ENCODE measurements at places on chromosomes 1 and 21. TPM values are rescaled to one million over a fixed set of nuclear protein-coding genes. Genes with fewer than 3 reads are reported as not detected.

SPATA21 gene
- not detected for polyA plus RNA-seq

GPA33 gene
- 0.15 TPM for polyA plus RNA-seq

HSD17B7 gene
- 9.0 TPM for polyA plus RNA-seq

ADARB1 gene
- polyA plus RNA-seq: 29.7 TPM

DNAI4 gene
- polyA plus RNA-seq: 7.1 TPM

SMYD2 gene
- 18.3 TPM for polyA plus RNA-seq

CCDC28B gene
- 6.1 TPM for polyA plus RNA-seq

ALPL gene
- polyA plus RNA-seq: not detected

FMO1 gene
- not detected for polyA plus RNA-seq

VAV3 gene
- 33.7 TPM for polyA plus RNA-seq

S100A3 gene
- not detected for polyA plus RNA-seq

LACTBL1 gene
- not detected for polyA plus RNA-seq

TINAGL1 gene
- not detected for polyA plus RNA-seq

IFT25 gene
- 121 TPM for polyA plus RNA-seq

KRTAP12-2 gene
- not detected for polyA plus RNA-seq

FHAD1 gene
- 2.8 TPM for polyA plus RNA-seq

NR1I3 gene
- polyA plus RNA-seq: 1.4 TPM

VPS13D gene
- polyA plus RNA-seq: 10.6 TPM

MYBPH gene
- polyA plus RNA-seq: not detected

MTARC1 gene
- polyA plus RNA-seq: 7.8 TPM

CD2 gene
- not detected for polyA plus RNA-seq

SMCP gene
- not detected for polyA plus RNA-seq
